ENCODE measurements at places on chromosomes 16 and 17.

DNA sequence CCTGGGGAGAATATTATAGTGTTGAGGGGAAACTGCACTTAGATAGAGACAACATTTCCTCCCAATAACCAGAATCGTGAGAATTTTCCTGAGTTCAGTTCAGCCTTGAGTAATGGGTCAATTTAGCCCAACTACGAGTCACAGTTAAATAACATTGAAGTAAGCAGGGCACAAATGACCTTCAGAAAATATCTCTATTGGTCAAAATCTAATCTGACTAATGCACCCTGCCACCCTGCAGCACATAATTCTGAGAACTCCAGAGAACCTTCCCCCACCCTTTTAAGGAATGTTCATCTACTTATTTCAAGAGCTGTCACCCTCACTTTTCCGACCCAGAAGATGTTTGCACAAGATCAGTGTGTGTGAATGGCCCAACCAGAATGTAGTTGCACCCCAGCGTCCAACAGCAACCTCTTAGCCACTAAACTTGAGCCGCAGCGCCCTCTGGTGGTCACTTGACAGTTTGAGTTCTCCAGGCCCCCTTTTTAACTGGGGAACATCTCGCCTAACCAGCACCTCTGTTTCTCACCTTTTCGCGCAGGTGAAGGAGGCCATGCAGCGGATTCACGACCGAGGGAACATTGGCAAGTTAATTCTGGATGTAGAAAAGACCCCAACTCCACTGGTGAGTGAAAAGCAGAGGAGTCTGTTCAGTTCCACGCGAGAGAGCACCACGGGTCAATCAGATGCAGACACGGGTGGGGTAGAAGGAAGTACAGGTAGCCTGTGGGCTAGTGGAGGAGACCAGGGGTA is 50.9 kb upstream of the CLEC3A start:
- peak; percentile 89 for DNase-seq

- DNase-seq = no peak
These were observed 1.6 kb downstream of the SDK2 start for GRCh38 chr17:73642659-73643000.

- peak; percentile 75 for DNase-seq
These were observed 20.4 kb downstream of the CA4 start for GRCh38 chr17:60169921-60170817.

GRCh38 chr17:82544431-82545070 is 25.0 kb downstream of the FOXK2 start:
- DNase-seq = peak; percentile 54

DNA sequence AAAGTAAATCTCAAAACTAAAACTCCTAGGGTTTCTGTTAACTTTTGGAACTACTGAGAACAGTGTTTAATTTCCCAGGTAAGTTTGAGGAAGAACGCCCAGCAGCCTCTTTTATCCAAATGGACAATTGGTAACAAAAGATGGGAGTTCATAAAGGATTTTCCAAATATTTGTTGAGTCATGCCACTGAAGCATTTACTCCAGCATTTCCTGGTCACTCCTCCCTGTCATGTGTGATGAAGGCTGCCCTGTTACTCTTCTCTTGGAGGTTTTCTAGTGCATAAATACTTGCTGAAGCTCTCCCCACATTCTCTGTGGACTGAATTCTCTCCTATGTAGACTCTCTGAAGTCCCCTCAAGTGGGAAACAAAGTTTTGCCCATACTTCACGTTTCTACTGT is 16.5 kb downstream of the ZNF75A start:
- no peak for DNase-seq

GRCh38 chr16:3134338-3135125 is at the start of gene ZNF213:
TSS of gene ZNF213 (plus strand) at chr16:3135029. CDS start at chr16:3137281, 2,252 bp downstream.
- peak; percentile 99 for DNase-seq

GRCh38 chr16:4544473-4544872 is 5.9 kb upstream of the CDIP1 start:
- DNase-seq = peak; percentile 87

GRCh38 chr17:72590382-72590781 is 469.6 kb downstream of the SOX9 start:
- DNase-seq = peak; percentile 37

- no peak for DNase-seq
These were observed 26.9 kb downstream of the ATAD5 start for GRCh38 chr17:30858556-30859250.

DNA sequence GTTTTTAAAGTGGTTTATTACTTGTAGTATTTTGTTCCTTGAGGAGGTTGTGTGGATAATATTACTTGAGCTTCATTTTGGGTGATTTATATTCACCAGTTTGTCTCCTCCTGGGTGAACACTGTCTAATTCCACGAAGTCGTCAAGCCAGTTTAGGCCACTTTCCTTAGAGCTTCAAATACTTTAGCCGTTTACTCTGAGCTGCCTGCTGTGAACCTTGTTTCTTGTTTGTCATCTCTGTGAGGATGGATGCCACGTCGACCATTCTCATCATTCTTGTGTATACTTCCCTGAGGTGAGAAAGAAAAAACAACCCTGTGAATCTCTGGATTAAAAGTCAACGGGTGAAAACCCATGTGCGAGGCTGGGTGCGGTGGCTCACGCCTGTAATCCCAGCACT is 9.0 kb downstream of the KRT24 start:
- DNase-seq = no peak

- no peak for DNase-seq
These were observed 9.7 kb downstream of the ENPP7 start for GRCh38 chr17:79740413-79740812.

GRCh38 chr16:53501216-53501859 is 1.7 kb downstream of the AKTIP start:
- DNase-seq = no peak

- no peak for DNase-seq
These were observed 55.4 kb downstream of the ABAT start for GRCh38 chr16:8729779-8730334.

DNA sequence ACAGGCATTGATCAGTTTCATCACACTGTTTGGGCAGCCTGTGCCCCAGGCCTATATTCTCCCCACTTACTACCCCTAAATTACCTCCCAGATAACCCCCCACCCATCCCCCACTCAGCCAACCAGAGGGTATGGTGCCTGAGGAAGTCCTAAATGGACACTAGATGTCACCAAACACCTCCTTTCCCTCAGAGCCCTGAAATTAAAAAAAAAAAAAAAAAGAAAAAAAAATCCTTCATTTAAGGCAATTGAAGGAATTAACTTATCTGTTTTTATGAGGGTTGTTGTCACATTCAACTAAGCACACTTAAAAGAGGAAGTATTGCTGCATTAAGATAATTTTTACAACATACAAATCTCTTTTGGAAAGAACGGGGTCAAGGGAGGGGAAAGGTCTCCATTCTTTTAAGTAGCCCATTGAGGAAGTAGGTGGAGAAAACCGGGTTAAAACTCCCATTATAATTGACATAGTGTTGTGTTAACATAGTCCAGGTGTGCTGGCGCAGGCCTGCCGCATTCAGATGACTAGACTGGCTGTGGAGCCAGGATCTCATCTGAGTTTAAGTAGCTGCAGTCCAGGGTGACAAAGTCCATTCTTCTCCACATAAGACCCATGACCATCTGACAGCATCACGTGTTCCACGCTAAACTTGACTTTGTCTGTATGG is 46.3 kb downstream of the SNX11 start:
- no peak for DNase-seq

- DNase-seq = no peak
These were observed 57.6 kb downstream of the BANP start for GRCh38 chr16:88008840-88009239.

DNA sequence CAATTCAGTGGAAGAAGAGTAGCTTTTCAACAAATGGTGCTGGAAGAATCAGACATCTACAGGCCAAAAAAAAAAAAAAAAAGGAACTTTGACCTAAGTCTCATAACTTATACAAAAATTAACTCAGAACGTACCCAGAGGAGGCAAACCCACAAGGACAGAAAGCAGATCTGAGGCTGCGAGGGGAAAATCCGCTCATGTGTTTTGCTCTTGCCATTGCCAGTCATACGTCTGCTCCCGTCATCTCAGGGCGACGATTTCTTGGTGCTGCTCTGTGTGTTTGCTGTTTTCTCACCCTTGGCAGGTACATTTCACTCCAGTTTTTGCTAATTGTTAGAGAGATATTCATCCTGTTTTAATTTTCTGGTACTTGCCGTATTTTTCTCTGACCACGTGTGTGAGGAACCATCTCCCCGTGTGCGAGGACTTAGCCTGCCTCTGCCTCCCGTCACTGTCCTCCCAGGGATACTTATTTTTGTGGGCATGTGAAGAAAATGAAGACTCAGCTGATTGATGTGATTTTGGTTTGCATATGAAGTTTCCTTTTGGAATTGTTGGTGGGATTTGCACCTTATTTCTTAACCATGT is 33.4 kb upstream of the ACSF3 start:
- DNase-seq = no peak

- DNase-seq = peak; percentile 31
These were observed 36.6 kb upstream of the MED9 start for GRCh38 chr17:17440010-17440843.

GRCh38 chr16:24535827-24536226 is 3.5 kb upstream of the RBBP6 start:
- no peak for DNase-seq

DNA sequence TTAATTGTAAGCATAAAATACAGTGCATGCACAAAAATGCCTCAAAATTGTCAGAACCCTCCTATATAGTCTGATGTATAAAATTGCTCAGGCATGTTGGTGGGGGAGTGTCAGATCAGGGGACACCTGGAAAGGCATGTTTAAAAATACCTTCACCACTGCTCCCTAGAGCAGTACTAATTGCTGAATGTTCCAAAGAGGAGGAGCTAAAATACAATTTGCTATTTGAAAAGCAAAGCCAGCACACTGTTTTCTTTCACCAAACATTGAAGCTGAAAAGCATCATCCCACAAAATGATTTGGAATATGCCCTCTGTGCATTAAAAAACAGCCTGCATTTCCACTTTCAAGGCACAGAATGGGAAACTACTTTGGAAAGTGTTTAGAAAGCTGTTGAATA is 2.6 kb downstream of the ADAMTS18 start:
- DNase-seq = peak; percentile 76

GRCh38 chr16:3223913-3224515 is 10.9 kb downstream of the ZNF200 start:
- no peak for DNase-seq

- DNase-seq = no peak
These were observed 57.3 kb downstream of the MAF start for GRCh38 chr16:79543219-79543618.

DNA sequence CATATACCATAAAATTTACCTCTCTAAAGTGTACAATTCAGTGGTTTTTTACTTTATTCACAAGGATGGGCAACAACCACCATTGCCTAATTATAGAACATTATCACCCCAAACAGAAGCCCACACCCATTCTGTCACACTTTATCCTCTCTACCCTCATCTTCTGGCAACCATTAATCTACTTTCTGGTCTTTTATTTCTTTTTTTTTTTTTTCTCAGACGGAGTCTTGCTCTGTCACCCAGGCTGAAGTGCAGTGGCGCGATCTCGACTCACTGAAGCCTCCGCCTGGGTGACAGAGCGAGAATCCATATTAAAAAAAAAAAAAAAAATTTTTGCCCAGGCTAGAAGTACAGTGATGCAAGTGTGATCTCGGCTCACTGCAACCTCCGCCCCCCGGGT is 90.7 kb upstream of the CLEC18B start:
- no peak for DNase-seq

DNA sequence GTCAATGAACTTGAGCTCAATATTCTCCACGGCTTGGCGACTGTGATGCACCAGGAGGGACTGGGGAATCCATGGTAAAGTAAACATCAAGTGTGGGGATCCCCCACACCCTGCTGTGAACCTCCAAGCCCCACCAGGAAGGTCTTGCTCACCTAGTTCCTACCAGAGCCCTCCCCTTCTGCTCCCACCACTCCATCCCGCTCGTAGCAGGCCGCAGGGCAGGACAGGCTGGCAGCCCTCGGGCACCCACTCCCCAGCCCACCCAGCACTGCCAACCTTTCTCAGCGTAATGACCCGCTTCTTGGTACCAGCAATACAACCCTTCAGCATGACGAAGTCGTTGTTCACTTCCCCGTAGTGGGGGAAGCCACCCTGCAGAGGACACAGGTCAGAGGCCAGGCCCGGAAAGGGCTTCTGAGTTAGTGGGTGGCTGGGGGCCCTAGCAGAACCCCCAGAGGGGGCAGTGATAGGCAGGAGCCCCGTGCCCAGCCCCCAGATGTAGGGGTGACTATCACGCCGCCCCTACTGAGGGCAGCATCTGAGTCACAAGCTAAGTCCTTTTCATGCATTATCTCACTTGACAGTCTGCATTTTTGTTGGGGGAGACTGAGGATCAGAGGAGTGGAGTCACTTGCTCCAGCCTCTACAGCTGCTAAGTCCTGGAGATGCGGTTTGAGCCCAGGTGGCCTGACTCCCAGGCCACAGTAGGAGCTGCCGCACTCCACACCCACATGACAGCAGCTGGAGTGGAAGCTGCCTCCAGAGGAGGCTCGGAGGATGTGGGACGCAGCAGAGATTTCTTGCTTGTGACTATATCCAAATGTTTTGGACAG is 2.8 kb upstream of the MSRB1 start:
- DNase-seq = no peak

GRCh38 chr17:30477774-30478115 is 537 bp downstream of the GOSR1 start:
- DNase-seq = no peak

- DNase-seq = no peak
These were observed 21.4 kb downstream of the CCDC102A start for GRCh38 chr16:57514791-57515600.

DNA sequence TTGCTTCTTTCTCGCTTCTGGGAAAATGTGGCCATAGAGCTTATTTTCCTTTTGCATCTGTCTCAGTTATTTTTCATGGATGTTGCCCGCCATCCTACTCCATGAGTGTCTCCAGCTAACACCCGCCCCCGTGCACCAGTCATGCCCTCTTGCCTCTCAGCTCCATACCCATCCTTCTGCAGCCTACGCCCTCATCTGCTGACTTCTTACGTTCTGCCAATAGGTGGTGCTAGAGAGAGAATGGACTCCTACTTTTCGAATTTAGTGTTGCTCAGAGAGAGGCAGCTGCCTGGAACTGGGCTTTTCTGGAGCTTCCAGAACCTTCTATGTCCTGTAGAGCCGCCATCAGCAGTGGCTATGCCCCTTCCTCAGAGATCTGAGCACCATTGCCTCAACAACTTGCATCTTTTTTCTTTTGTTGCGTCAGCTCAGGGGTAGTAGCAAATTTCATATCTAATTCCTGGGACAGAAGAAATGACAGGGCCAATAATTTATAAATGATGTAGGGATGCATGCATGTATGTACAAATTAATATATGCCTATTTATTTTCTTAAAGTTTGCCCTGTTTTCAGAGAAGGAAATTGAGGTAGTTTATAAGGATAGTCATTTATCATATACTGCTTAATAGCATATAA is 119.7 kb upstream of the MYOCD start:
- peak; percentile 54 for DNase-seq

DNA sequence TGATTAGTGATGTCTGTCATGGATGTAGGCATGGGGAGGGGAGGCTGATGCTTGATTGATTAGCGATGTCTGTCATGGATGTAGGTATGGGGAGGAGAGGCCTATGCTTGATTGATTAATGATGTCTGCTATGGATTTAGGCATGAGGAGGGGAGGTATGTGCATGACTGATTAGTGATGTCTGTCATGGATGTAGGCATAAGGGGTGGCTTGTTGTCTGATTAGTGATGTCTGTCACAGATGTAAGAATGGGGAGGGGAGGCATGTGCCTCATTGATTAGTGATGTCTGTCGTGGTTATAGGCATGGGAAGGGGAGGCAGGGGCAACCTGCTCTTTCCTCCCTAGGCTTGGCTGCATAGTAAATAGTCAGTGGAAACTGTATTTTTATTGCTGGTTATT is 409.4 kb downstream of the HAPSTR1 start:
- no peak for DNase-seq

- no peak for DNase-seq
These were observed 1.2 kb downstream of the GFAP start for GRCh38 chr17:44914148-44914547.
